ENCODE measurements at places on chromosomes 4 and X.

- DNase-seq = no peak
Measured at GRCh38 chr4:114277690-114278089, 298.2 kb upstream of the ARSJ start.

GRCh38 chrX:1182211-1182610 lies 30.2 kb downstream of the CRLF2 start:
- no peak for DNase-seq

DNA sequence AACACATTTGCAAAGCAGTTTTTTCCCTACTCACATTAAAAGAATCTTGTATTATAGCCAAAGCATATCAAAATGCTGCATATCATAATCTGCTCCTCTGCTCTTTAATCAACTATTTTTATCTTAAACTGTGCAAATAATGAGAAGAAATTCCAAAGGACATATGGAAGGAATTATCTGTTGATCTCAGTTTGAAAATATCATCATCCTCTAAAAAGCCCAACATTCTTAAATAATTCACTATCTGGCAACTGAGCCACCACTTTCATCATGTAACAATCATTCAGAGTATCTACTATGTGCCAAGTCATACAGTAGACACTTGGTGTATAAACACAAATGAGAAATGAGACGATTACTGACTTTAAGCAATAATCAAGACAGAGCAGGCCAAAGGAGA lies 63.0 kb downstream of the PRSS12 start:
- no peak for DNase-seq

- no peak for DNase-seq
Measured at GRCh38 chrX:72247206-72247942, 8.5 kb upstream of the ERCC6L start.

DNA sequence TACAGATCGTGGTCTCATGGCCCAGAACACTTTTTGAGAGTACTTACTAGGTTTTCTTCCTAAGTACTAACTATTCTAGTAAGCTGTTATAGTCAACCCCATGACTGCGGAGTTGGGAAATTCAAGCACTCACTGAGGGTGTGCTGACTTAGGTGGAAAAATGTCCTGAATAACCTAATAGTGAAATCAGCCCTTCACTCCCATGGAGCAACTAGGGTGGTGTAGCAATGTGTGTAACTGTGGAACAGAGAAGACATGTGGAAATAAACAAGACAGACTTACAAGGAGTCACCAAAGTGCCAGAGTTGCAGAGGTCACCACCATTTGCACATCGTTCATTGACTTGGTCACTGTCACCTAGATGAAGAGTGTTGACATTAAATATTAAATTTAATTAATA lies 12.1 kb upstream of the VSIG4 start:
- DNase-seq = no peak

- no peak for DNase-seq
Measured at GRCh38 chrX:118553042-118553710, 57.6 kb downstream of the DOCK11 start.

- no peak for DNase-seq
Measured at GRCh38 chr4:8051644-8052043, 107.0 kb downstream of the ABLIM2 start.

GRCh38 chr4:113512880-113513279 lies 248.7 kb downstream of the CAMK2D start:
- DNase-seq = no peak

DNA sequence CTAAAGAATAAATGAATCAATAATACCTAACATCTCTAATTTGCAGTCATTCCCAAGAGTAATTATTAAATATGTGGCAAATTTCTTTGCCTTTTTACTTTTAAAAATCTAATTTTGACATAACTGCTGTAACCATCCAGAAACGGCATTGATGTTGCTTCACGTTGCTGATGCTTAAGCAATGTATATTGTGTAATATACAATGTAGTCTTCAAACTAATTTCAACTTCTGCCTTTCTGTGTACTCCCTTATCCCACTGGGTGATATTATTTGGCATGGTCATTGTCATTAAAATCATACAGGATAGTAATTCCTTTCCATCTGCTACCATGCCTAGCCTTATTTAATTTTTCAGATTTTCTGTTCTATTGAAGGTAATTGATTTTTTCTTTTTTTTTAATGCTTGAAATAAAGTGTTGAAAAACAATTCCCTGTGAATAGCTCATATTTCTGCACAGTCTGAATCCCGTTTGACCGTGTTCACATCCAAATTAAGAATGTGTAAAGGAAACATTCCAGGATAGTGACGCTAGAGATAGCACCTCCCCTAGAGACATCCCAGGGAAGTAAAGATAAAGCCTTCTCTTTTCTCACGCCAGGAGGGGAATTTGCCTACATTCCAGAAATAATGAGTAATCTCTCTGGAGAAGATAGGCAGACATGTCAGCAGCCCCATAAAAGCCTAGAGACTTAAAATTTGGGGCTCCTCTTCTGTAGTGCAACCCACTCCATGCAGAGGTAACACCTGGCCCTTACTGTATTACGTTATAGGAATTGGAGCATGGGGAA lies 8.6 kb downstream of the FAM200B start:
- peak; percentile 90 for DNase-seq

DNA sequence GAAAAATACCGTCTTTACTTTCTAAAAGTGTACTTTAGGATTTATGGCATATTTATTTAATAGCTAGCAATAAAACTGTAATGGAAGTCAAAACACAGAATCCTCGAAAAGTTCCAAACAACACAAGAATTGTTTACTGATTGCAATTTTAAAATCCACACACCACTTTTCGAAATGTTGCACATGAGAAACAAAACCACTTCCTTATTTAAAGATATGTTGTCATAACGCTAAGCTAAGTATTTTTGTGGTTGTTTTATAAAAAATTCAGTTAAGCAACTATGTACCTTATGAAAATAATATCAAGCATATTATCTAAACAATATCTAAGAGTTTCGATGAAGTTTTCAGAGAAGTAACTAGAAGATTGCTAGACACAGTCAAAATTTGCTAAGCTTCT lies 344 bp downstream of the TMPRSS11D start:
- DNase-seq = no peak

DNA sequence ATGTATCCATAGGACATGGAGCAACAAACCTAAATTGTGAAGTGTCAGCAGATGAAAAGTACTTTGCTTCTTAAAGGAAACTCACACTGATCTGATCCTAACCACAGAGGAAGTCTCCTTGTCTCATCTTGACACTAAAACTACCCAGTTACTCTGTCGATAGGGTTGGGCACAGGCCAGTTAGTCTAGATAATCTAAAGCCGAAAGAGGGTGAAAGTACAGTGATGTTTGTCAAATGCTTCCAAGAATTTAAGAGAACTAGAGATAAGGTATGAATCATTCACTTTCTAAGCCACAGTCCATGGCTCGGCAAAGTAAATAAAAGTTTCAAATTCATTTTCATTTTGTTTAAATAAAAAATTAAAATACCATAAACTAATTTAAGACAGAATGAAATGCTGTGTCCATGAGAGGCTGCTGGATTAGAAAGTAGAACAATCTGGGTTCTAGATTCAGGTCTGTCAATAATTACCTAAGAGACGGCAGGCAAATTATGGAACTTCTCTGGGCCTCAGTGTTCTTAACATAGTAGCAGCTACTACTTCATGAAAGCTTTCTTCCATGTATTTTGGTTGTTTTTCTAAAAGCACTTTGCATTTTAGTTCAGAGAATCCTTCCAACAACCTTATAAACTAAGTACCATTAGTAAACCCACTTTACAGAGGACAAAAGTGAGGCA lies 176.7 kb downstream of the LDB2 start:
- DNase-seq = peak; percentile 16

- DNase-seq = no peak
Measured at GRCh38 chrX:145549496-145549895, 268.1 kb upstream of the SLITRK2 start.

DNA sequence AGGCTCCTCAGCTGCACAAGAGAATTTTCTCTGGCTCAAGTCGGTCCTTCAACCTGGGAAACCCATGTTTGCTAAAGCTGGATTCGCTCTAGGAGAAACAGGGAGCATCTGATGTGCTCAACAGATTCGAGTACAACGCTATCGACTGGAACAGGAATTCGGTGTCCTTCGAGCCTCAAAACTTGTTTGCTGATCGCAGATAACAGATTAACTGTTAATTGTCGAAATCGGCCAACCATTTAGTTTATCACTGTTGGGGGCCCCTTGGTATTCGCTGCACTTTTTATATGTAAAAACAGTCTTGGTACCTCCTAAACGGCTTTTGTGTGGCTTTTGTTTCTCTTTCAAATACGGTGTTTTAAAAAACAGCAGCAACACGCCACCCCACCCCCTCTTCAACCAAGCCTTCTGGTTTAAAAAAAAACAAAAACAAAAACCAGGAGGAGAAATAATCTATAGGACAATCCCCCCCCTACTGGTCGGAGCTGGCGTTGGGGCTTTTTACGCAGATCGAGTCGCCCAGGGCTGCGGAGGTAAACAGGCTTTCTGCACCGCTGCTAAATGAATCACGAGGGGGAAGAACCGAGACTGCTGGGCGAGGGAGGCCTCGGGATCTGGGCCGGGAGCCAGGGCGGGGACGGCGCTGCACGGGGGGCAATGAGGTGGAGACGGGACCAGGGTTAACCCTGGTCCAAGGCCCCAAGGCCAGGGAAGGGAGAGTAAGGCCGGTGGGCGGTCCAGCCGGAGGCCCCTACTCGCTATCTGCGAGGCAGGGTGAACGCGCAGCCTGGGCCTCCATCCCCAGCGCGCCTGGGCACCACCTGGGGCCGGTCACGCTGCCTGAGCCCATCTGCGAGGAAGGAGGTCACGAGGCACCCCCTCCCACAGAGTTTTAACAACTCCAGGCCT lies 71.7 kb upstream of the BCOR start:
- DNase-seq = peak; percentile 68

DNA sequence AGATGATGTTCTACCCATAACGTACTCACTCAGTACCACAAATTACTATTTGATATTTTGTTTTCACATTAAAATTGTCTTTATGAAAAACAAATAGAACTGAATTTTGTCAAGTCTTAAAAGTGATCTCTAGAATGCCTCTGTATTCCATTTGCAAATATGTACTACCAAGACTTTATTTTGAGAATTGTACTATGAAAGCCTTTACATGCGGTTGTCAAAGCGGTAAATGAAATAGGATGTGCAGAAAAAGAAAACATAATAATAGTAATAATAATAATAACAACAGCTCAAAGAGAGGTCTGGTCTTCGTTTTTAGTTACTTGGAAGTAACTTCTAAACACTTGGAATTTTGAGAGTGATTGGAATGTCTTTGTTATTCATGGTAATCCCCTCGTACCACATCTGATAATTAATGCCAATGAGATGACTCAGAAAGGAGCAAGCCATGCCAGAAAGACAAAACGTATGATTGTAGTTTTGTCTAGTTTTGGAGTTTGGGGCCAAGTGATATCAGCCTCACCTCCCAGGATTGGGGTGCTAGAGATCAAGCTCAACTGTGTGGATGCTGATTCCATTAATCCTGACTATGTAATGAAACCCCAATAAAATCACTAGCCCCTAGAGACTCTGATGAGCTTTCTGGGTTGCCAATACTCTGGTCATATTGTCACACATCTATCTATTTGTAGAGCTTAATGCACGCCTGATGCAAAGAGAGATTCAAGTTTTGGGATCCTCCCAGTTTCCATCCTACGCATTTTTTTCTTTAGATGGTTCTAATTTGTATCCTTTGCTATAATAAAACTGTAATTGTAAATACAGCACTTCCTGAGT lies 20.2 kb upstream of the CTSO start:
- peak; percentile 11 for DNase-seq

DNA sequence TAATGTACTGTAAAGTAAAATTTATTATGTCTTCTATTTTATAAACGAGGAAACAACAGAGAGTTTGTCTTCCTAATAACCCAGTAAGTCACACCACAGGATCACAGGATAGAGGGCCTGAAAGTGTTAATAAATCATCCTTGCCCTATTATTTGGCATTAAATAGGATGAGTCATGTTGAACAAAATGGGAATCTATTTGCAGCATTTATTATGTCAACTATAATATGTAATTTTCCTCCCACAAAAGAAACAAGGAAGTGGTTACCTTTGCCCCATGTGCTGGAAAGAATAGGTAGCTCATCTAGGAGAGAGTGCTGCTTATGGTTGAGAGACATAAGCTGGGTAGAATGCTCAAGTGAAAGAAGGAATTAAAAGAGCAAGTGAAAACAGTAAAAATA lies 237.6 kb upstream of the NDST3 start:
- no peak for DNase-seq

DNA sequence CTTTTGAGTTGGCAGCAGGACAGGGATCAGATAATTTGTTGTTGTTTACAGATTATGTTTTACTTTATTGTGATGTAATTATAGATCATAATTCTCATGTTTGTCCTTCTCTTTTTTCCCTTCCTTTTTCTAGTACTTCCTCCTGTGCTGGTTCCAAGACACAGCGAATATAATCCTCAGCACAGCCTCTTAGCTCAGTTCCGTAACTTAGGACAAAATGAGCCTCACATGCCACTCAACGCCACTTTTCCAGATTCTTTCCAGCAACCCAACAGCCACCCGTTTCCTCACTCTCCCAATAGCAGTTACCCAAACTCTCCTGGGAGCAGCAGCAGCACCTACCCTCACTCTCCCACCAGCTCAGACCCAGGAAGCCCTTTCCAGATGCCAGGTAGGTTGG lies 58.0 kb downstream of the SMAD1 start:
- no peak for DNase-seq

- DNase-seq = no peak
Measured at GRCh38 chrX:46599051-46599560, 25.5 kb downstream of the CHST7 start.

DNA sequence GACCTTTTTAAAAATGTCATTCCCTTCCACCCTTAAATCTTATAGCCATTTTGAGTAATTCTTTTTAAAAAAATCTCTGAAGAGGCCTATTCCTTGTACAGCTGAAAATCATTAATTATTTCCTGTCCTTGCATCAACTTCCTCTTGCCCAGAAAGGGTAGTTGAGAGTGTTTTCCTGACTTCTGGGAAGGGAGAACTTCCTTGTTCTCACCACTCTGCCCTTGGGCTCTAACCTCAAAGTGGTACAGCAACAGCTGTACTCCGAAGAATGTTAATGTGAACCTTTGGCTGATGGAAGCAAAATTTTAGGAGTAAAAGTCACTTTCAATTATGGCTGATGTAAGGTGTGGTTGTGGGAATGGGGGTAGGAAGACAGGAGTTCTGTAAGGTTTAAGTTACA lies 15.1 kb upstream of the FABP2 start:
- DNase-seq = no peak

DNA sequence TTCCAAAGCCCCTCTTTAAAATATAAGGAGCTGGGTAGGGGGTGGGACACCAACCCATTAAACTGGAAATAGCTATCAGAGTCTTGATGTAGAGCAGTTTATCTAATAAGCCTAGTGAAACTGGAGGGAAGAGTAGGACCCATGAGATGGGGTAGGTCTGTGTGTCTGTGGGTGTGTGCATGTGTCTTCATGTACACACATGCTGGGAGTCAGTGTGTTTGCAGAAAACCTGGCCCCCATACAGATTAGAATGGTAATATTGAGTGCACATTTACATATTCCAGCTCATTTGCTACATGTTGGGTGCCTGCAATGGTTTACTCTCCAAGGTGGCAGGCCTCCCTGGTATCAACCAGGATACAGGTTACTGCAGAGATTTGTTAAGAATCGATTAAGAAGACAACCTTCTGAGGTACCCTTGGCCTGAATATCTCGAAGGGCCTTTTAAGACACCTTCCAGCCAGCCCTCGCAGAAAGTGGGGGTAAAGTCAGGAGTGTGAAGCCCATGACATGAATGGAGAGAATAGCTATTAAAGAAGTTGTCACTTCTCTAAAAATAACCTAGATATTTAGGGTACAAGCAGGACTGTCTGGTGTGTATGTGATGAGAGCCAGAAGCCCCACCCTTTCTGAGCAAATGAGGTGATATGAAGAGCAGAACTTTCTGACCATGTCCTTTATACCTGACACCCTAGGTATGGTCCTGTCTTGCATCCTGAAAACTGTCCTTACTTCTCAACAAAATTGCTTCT lies 75.7 kb upstream of the TEX13D start:
- DNase-seq = no peak

- peak; percentile 54 for DNase-seq
Measured at GRCh38 chr4:101346351-101347266, 717 bp downstream of the PPP3CA start.
